ENCODE measurements at places on chromosomes 5 and 9.

DNA sequence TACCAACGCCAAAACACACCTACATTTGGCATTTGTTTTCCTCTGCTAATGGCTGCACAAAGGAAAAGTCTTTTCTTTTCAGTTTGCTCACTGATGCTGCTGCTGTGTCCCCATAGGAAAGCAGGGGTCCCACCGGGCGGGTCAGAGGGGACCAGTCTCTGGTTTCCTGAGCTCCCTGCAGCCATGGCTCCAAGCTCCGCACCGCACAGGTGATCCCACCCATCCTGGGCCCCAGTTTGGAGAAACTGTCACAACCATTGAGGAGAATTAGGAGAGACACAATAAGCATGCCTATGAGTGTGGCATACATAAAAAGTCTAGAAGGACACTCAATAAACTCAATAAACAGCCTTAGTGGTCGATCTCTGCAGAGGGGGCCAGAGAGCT is 19.9 kb downstream of the MED10 start:
- no peak for DNase-seq

GRCh38 chr9:76729980-76730737 is 34.1 kb upstream of the PCA3 start:
- DNase-seq, result no peak

- DNase-seq, result no peak
Measured at GRCh38 chr9:121656941-121657470, 5.6 kb downstream of the DAB2IP start.

GRCh38 chr5:33309536-33310345 is 131.0 kb upstream of the TARS1 start:
- no peak for DNase-seq

- peak; percentile 46 for DNase-seq
Measured at GRCh38 chr5:58855851-58856739, 273.2 kb downstream of the RAB3C start.

GRCh38 chr5:55402199-55402598 is 94.4 kb downstream of the MTREX start:
- no peak for DNase-seq

GRCh38 chr5:40436535-40437237 is 243.0 kb upstream of the PTGER4 start:
- DNase-seq, result peak; percentile 33

DNA sequence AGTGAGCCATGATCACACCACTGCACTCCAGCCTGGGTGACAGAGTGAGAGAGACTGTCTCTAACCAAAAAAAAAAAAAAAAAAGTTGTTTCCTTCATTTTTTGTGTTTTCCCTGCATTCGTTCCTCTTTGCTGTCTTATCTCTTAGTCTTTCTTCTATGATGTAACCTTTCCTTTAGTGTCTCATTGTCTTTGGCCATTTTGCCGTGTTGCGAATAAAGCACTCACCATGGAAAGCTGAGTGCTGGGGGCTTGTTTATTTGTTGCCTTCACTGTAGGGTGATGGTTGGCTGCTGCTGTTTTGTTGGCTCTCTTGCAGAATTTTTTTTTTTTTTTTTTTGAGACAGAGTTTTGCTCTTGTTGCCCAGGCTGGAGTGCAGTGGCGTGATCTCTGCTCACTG is 7.7 kb downstream of the EHMT1 start:
- DNase-seq, result no peak

DNA sequence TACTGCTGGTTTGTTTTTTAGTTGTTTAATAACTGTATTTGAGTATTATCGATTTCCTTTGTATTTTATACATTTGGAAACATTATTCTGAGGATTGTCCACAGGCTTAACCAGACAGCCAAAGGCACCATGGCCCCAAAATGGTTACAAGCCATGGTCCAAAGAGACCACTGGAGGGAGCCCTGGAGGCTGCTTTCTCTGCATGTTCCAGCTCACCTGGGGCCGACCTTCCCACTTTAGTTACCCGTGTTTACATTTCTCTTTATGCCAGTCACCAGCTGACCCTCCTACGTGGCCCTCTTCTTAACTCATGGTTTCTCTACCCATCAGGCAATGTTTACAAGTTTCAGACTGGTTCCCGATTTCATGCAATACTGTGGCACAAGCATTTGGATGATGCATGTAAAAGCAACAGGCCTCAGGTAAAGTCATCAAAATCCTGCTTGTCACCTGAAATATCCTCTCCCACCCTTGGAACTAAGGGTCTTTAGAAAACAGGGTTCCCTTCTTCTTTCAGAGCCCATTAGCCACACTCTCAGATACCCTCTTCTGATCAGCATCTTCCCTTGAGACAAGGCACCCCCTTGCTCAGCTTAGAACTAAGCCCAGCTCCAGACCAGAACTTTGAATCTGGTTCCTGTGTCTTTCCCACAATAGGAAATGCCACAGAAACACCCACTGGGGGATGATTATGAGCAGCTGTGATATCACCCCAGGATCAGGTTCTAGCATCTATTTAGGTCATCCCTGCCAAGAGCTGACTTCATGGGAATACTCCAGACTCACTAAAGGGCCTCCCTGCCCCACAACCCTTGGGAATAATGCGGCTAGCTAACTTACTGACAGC is 49.9 kb upstream of the GARNL3 start:
- no peak for DNase-seq

- DNase-seq, result no peak
Measured at GRCh38 chr9:23764219-23764618, 61.8 kb downstream of the ELAVL2 start.

GRCh38 chr9:109252291-109252690 is 68.6 kb downstream of the EPB41L4B start:
- no peak for DNase-seq

DNA sequence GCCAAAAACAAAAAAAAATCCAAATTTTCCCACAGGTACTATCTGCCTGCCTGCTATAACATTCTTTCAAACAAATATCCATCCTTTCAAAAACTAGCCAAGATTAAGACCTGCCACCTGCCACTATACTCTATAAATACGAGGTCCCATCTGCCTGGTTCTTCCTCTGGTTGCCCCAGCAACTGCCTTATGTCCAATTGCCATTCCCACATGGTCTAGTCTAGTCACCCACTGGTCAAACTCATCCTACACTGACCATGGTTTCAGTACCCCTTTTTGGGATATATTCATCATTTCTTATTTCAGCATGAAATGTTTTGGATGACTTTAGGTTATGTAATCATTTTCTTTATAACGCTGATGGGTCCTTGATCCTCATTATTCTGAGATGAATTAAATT is 95.1 kb upstream of the CCNG1 start:
- no peak for DNase-seq

DNA sequence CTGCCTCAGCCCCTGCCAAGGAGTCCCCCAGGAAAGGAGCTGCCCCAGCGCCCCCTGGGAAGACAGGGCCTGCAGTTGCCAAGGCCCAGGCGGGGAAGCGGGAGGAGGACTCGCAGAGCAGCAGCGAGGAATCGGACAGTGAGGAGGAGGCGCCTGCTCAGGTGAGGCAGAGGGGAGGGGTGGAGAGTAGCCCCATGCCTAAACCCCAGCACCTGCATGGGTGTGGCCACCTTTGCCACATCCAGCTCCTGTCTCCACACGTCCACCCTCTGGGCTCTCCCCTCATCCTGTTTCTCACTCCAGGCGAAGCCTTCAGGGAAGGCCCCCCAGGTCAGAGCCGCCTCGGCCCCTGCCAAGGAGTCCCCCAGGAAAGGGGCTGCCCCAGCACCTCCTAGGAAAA is 17.2 kb downstream of the TCOF1 start:
- no peak for DNase-seq

GRCh38 chr9:98333703-98334582 is 78.5 kb upstream of the TBC1D2 start:
- DNase-seq, result no peak

DNA sequence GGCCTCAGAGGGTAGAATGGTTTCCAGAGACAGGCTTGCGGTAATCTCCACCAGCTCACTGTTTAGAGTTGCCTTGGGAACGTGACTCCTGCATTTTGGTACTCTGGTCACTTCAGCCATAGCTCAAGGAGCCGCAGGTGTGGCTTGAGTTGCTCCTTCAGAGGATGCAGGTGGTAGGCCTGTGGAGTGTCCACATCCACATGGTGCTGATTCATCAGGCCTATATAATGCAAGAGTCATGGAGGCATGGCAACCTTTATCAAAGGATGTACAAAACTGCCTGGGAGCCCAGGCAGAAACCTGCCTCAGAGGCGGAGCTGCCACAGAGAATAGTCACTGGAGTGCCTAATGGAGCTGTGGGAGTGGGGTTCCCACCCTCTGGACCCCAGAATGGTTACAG is 114.2 kb downstream of the ANXA1 start:
- DNase-seq, result no peak

DNA sequence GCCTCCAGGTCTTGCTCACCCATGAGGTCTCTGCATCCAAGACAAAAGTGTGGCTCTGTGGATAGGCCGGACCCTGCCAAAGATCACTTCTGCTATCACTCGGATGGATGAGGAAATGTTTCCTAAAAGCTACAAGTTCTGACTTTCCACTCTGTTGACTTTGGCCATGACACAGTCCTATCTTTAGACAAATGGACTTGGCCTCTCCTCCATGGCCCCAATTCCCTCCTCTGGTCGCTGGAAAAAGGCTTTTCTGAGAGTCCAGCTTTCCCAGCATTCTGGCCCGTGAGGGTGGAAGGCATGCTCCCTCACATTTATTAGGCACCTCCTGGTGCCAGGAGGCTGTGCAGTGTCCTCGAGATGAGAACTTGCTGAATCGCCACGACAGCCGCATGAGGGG is 83.1 kb downstream of the COL27A1 start:
- no peak for DNase-seq

DNA sequence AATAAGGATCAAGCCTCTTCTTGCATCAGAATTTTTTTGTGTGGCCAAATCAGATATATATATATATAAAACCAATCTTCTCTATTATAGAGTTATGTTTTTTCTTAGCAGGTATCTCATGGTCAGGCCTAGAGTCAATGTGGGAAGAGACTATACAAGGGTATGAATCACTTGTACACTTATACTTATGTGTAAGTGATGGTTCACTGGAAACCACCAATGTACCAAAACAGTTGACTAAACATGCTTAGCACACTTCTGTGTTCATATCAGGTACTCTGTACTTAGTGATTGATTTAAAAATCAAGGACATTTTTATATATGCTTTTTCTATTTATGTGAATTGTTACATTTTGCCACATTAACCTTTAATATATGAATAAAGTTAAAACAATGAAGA is 92.6 kb downstream of the CWC27 start:
- DNase-seq, result no peak

- no peak for DNase-seq
Measured at GRCh38 chr9:107431461-107431860, 58.1 kb downstream of the KLF4 start.

DNA sequence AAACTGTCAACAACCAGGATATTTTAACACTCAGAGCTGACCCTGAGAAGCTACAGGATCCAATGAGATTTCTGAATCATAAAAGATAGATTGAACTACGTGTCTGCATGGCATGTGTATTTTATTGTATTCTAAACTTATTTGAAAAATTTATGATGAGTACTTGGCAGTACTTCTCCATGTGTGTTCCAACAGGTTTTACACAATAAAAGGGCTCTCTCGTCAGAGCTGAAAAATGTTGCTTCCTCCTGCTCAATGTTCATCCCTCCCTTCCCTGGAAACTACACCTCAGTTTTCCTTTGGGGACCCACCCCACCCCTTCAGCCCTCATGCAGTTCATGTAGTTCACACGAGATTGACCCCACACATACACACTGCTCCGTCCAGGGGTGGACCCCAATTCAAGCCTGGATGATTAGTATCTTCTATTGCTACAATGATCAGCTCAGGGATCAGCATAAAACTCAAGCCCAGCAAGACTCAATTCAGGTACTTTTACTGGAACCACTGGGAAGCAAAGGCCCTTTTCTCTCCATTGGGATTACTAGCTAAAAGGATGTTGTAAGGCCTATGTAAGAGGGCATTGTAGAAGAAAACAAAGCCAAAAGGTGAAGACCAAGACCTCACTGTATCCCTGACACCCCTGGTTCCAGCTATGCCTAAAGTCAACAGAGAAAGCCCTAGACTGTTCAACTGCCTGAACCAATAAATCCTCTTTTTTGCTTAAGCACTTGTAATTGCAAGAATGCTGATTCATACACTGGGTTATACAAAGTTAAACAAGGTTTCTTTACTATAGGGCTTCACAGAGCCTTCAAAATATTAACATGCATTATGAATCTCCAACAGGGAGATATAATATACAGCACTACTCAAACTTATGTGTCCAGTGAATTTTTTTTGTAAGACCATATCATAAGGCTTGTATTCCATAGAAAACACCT is 112.6 kb downstream of the SAXO1 start:
- no peak for DNase-seq

DNA sequence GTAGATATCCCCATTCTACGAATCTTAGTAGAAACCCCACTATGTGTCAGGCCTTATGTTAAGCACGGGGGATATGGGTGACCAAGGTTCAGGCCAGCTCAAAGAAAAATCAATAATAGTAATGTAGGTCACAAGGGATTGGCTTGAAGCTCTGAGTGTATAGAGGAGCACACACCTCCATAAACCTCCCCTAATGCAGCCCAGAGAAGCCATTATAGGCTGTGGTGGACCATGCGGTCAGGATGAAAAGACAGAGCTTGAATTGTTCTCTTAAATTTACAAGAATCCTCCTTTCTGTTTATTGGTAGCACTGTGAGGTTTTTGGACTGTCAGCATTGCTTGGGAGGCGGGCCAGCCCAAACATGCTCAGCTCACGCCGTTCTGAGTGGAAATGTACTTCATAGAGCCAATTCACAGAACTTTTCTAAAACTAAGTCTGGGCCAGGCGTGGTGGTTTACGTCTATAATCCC is 9.1 kb downstream of the PDE6A start:
- no peak for DNase-seq

GRCh38 chr9:93656426-93657239 is 80.2 kb downstream of the PHF2 start:
- peak; percentile 1 for DNase-seq

DNA sequence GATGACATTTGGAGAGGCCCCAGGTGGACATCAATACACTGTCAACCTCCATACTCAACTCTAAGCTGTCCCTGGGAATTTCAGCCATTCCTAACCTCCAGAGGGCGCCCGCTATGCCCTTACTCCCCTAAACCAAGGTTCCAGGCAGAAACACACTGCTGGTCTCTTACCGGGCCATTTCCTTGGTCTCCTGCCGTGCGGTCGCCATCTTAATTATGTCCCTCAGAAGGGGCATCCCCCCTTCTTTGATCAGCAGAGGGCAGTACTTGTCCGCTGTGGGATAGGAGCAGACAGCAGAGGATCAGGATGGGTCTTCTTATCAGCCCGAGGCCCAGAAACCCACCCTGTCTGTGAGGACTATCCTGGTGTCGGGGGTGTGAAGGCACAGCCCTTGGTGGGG is 9.3 kb upstream of the ZDHHC12 start:
- no peak for DNase-seq

- DNase-seq, result peak; percentile 26
Measured at GRCh38 chr9:99118782-99119466, 14.0 kb downstream of the TGFBR1 start.
